ENCODE measurements at places on chromosomes 6 and 20.

DNA sequence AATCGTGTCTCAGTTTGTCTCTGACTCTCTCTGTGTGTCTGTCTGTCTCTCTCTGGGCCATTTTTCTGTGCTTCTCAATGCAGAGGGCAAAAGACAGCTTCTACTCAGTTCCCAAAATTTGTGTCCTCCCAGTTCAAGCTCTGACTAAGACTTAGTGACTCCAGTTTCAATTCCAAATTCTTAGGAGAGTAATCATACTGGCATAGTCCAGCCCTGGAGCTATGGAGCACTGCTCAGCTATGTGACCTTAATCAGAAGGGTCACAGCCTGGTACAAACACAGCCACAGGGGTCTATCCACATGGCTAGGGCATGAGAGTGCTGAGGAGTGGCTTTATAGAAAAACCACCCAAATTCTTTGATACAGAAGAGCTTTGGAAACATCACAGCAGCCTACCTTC lies 91.9 kb downstream of the FOXF2 start:
- no peak for DNase-seq

- peak; percentile 83 for DNase-seq
Measured at GRCh38 chr6:34143884-34144580, 1.9 kb downstream of the GRM4 start.

DNA sequence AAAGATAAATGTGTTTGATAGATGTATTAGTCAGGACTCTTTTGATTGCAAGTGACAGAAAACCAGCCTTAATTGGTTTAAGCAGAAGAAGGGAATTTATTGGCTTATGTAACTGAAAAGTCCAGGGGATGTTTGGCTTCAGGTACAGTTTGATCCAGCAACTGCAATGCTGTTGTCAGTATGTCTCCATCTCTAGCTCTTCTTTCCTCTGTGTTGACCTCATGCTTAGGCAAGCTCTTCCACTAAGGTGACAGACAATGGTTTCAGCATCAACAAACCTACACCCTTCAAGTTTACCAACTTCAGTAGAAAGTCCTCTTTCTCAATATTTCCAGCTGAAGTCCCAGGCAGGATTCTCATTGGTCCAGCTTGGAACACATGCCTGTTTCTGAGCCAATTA lies 28.1 kb upstream of the ARFGEF2 start:
- DNase-seq: no peak

DNA sequence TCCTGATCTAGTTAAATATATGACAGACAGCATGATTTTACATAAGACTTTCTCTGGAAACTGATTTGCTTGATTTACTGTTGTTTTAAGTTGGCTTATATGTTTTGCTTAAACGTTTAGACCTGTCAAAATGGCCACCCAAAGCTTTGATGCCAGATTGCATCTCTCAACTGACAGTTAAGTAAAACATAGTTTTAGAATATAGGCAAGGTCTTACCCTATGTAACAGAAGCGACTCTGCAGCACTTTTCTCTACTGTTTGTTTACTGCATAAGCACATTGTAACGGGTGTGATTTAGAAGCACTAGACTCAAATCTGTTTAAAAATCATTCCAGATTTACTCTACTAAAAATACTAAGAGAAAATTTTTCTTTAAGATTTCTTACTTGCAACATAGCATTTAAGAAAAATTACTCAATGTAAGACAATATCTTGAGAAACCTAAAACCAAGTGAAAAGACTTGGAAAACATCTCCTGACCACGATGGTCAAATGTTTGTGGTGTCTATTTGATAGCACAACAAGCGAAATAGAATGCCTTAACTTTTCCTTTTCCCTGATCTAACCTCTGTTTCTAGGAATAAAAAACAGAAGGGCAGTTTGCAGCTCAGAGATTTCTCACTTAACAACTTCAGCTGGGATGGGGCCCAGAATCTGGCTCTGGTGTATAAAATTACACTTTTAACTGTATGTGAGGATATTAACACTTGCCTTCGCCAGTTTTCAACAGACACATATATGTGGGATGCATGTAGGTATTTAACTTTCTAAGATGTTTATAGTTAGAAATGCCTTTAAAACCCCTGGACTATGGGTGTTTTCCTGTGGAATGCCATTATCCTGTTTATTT lies 47.4 kb downstream of the AIG1 start:
- no peak for DNase-seq

- peak; percentile 10 for DNase-seq
Measured at GRCh38 chr20:59525500-59526241, 78.7 kb upstream of the PHACTR3 start.

DNA sequence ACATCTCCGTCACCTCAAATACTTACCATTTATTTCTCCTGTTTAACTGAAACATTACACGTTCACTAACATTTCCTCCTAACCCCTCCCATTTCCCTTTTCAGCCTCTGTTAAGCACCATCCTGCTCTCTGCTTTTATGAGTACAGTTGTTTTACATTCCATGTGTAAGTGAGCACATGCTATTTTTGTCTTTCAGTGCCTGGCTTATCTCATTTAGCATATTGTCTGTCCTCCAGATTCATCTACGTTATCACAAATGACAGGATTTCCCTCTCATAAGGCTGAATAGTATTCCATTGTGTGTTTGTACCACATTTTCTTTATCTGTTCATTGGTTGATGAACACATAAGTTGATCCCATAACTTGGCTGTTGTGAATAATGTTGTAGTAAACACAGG lies 22.7 kb downstream of the TAF11 start:
- DNase-seq: peak; percentile 83

- DNase-seq: no peak
Measured at GRCh38 chr20:1566701-1567100, 9.2 kb upstream of the SIRPD start.

DNA sequence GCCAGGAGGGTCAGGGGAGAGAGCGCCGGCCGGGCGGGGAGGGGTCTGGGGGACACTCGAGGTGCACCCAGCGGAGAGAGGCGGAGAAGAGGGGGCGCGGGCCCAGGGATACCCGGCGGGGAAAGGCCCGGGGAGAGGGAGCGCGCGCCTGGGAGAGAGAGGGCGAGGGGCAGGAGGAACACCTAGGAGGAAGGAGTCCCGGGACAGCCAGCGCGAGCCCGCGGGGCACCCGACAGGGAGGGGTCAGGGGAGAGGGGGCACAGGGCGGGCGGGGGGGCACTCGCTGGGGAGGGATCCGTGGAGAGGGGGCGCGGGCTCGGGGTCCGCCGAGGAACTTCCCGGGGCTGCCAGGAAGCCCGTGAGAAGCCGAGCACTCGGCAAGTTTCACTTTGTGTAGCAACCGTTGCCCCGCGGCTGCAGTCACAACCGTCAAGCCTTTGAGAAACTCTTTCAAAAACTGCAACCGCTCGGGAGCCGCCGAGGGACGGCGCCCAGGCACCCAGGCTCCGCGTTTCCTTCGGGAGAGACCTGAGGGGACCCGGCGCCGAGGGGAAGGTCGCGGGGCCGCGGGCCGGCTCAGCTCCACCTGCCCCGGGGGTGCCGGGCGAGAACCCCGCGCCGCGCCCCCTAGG lies 471 bp downstream of the EZR start:
- peak; percentile 83 for DNase-seq

- peak; percentile 33 for DNase-seq
Measured at GRCh38 chr20:17533396-17533795, 2.2 kb upstream of the BFSP1 start.

- DNase-seq: peak; percentile 71
Measured at GRCh38 chr6:108742041-108742440, 106.2 kb upstream of the ARMC2 start.

GRCh38 chr6:129659590-129660345 lies 50.2 kb downstream of the ARHGAP18 start:
- no peak for DNase-seq

DNA sequence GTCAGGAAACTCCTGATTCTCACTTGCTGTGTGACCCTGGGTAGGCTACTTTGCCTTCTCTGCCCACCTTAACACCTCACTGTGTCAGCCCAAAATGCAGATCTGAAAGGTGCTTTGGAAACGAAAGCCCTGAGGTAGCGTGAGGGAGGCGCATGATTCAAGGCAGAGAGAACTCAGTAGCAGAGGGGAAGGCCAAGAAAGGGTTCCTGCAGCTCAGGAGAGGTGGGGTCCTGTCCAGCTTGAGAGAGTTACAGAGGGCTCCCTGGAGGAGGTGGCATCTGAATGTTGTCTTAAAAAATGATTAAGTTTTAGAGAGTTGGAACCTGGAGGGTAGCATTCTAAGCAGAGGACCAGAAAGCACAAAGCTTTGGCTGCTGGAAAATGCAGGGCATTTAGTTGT lies 13.6 kb downstream of the TGM2 start:
- DNase-seq: no peak

DNA sequence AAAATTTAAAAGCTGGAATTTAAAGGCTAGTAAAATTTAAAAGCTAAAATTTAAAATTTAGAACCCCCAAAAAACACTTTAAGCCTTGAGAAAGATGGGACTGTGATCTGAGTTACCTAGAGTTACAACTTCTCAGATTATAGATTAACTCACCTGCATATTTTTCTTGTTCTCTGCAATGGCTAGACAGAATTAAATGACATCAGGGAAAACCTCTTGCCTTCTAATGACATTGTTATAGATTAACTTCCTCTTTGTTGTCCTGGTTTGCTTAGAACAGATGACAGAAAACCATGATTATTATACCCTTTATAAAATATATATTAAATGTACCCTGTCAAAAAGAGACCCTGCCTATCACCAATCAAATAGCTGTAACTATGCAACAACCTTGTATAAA lies 56.4 kb downstream of the TRDN start:
- no peak for DNase-seq

- peak; percentile 72 for DNase-seq
Measured at GRCh38 chr6:106997392-106998158, 23.0 kb upstream of the CD24 start.

GRCh38 chr6:13423252-13423651 lies 64.1 kb downstream of the GFOD1 start:
- DNase-seq: no peak

- no peak for DNase-seq
Measured at GRCh38 chr6:132020138-132020581, 69.0 kb upstream of the CCN2 start.

DNA sequence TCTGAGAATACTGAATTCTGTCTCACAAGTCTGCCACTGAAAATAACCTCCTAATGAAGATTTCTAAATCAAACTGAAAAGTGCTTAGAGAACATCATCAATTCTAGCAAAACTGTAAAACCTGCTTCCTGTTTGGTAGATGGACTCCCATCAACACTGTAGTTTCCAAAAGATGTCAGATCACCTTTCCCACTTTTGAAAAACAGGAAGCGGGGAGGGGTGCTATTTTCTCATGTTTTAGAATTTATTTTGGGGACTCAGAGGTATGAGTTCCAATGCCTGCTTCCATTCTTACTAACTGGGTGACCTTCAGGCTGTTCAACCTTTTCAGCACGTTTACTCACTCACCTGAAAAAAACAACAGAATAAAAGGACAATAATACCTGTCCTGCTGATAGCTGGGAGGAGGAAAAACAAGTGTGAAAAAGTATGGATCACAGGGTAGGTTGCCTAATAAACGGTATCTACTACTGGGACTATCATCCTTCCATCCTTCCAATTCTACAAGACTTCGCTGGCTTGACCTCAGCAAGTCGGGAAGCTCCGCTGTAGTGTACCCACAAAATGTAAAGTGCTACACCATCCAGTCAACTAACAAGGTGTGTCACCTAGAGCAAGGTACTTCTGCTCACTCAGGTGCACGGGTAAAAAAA lies 1.1 kb downstream of the ATP5F1E start:
- DNase-seq: no peak

- no peak for DNase-seq
Measured at GRCh38 chr6:36739947-36740817, 42.6 kb downstream of the RAB44 start.

GRCh38 chr6:3455569-3456394 lies 1.1 kb downstream of the SLC22A23 start:
- peak; percentile 23 for DNase-seq

- no peak for DNase-seq
Measured at GRCh38 chr6:163877877-163878639, 463.5 kb downstream of the QKI start.

- DNase-seq: no peak
Measured at GRCh38 chr6:78436335-78436734, 431.0 kb upstream of the IRAK1BP1 start.

DNA sequence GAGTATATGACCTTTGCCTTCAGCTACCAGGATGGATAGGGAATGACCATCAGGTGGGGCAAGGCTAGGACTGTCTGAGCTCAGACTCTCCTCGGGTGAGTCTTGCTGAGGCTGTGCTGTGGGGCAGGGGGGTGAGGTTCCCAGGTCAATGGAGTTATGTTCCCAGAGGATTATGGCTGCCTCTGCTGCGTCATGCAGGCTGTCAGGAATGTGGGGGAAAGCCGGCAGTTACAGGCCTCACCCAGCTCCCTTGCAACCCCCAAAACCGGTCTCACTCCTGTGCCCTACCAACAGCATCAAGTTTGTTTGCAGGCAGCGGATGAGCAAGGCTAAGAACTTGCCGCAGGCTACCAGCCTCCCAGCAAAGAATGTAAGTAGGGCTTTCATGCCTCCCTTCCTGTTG lies 93.5 kb downstream of the ESR1 start:
- no peak for DNase-seq

DNA sequence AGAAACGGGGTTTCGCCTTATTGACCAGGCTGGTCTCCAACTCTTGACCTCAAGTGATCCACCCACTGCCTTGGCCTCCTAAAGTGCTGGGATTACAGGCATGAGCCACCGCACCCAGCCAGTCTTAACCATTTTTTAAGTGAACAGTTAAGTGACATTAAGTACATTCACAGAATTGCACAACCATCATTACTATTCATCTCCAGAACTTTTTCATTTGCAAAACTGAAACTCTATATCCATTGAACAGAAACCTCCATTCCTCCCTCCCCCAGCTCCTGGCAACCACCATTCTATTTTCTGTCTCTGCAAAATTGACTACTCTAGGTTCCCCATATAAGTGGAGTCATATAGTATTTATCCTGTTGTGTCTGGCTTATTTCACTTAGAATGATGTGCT lies 59.7 kb downstream of the PLCB4 start:
- no peak for DNase-seq

GRCh38 chr6:13032566-13032965 lies 295.8 kb downstream of the TBC1D7 start:
- peak; percentile 74 for DNase-seq

GRCh38 chr20:34547844-34548613 lies 10.5 kb upstream of the MAP1LC3A start:
- DNase-seq: no peak

- no peak for DNase-seq
Measured at GRCh38 chr6:167570460-167571400, 245.8 kb downstream of the TTLL2 start.

DNA sequence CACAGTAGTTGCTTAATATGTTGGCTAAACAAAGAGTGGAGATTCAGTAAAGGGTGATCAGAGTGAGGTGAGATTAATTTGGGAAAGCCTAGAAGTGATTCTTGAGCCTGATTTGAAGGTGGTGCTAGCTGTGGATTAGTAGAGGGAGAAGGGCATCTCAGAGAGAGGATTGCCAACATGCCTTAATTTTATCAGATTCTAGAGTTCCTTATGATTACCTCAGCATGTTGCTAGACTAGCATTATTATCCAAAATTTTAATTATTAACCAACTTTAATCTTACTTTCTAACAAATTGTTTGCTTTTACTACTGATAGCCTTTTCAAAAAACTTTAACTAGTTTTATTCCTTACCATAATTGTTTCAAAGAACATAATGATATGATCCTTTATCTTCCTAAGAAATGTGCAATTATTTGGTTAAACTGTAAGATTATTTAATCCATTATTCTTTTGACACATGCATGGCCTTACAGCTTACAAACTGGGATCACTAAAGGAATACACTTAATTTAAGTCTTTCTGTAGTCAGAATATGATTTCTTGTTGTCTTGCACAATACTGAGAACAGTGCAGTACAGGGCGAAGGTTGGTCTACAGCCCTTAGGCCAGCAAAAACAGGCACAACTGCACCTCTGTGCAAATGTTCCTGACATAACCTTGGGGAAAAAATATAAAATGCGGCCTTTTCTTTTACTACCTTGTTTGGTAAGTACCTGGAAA lies 88.9 kb downstream of the SLC16A10 start:
- no peak for DNase-seq
